ENCODE measurements at places on chromosomes 2 and 18. TPM values are rescaled to one million over a fixed set of nuclear protein-coding genes. Genes with fewer than 3 reads are reported as not detected.

DNA sequence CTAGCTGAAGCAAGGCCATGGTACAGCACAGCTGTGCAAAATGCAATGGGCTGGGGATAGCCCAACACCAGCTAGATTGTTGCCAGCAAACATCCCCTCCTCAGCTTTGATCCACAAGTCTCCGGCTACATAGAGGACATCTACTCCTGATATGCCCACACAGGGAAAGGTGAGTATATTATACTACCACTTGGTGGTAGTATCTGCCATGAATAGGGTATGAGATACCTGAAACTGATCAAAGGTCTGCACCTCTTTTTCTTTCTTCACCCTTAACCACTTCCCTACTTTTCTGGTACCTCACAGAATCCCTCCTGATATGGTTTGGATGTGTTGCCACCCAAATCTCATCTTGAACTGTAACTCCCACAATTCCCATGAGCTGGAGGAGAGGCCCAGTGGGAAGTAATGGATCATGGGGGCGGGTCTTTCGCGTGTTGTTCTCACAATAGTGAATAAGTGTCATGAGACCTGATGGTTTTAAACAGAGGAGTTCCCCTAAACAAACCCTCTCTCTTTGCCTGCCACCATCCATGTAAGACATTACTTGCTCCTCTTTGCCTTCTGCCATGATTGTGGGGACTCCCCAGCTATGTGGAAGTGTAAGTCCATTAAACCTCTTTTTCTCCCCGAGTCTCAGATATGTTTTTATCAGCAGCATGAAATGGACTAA, 279.6 kb downstream of the TXNL1 start:
- DNase-seq, result no peak

DNA sequence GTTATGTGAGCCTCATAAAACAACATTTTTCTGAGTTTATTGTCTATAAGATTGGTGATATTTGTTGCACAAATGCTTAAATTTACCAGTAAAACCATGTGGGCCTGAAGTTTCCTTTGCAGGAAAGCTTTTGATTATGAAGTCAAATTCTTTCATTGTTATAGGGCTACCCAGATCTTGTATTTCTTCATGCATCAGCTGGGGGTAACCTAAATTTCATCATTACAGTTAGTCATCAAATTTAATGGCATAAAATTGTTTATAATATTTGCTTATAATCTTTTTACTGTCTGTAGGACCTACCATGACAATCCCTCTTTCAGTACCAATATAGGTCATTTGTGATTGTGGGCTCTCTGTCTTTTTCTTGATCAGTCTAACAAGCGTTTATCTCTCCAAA, 47.8 kb downstream of the SMAD2 start:
- DNase-seq, result no peak

- DNase-seq, result no peak
Measured at GRCh38 chr18:58755304-58756010, 84.2 kb downstream of the MALT1 start.

DNA sequence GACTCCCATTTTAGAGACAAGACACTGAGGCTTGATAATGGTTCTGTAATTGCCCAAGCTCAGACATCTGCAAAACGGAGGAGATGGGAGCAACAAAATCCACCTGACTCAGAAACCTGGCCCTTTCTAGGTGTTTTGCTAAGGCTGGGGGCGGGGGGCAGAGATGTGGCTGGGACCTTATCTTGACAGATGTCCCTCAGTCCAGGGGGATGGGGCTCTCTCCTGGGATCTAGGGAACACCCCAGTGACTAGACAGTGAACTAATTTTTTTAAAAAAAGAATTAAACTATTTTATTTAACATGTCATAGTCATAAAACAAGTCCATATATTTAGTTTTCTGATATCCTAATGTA, 32.0 kb upstream of the HAAO start:
- no peak for DNase-seq

- DNase-seq, result no peak
Measured at GRCh38 chr2:151289972-151290866, 751 bp upstream of the NMI start.

DNA sequence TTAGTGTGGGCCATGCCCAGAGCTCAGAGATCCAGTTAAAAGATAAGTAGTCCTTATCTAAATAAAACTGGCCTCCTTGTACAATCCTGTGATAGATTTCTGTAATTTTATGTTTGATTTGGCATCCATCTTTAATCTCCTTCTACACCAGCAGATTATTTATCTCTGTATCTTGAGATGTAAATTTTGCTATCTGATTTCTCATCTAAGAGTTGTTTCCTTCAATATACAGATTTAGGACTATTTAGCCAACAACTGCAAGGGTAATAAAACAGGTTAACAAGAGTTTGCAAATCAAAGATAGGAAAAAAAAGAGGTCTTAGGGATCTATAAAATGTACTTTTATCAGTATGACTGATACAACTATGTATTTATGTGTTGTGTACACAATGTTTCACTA, 68.6 kb upstream of the ABCA12 start:
- DNase-seq, result no peak

CAVIN2 gene
- 30.7 TPM for total RNA-seq

ELOA2 gene
- total RNA-seq, result not detected

GRCh38 chr2:207073801-207074678, 91.7 kb downstream of the KLF7 start:
- no peak for DNase-seq

DNA sequence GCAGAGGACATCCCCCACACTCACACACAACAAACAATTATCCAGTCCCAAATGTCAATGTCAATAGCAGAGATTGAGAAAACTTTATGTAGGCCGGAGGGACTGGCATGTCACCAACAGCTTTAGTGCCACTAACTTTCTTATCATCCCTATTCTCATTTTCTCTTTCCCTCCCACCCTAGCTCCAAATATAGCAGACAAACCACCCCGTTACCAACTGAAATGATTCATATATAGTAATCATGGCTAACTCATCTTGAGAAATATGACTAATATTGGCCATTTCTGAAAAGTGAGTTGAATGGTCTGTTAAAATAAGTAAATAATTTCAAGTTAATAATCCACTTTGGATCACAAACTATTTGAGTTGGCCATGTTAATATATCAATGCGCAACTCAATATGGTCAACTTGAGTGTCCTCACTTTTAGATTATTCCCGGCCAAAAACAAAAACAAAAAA, 242.1 kb upstream of the RND3 start:
- DNase-seq, result no peak

NEU2 gene
- total RNA-seq, result not detected

- no peak for DNase-seq
Measured at GRCh38 chr2:209298601-209299000, 125.2 kb upstream of the MAP2 start.

GRCh38 chr18:54766634-54767033, 61.6 kb upstream of the RAB27B start:
- DNase-seq, result no peak

BCL11A gene
- 0.64 TPM for total RNA-seq

- DNase-seq, result no peak
Measured at GRCh38 chr2:106130251-106130998, 63.7 kb downstream of the UXS1 start.

GRCh38 chr2:144213797-144214196, 306.1 kb downstream of the ZEB2 start:
- DNase-seq, result no peak

TRIM54 gene
- not detected for total RNA-seq

- no peak for DNase-seq
Measured at GRCh38 chr2:173077506-173078177, 2.0 kb downstream of the MAP3K20 start.

DNA sequence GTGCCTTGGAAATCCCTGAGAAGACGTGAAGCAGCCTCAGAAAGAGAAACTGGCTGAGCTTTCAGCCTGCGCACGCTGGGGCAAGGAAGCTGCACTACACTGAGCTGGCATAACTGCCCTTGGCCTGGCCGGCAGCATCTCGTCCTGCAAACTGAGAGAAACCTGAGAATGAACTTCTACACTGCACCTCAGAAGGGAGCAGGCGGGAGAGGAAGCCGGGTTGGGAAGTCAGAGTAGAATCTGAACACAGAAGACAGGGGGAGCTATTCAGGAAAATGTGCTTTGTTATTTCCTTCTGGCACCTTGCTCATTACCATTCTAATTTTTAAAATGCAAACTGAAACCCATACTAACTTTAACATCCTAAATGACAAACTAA, 70.9 kb downstream of the ZEB2 start:
- DNase-seq, result no peak

DNA sequence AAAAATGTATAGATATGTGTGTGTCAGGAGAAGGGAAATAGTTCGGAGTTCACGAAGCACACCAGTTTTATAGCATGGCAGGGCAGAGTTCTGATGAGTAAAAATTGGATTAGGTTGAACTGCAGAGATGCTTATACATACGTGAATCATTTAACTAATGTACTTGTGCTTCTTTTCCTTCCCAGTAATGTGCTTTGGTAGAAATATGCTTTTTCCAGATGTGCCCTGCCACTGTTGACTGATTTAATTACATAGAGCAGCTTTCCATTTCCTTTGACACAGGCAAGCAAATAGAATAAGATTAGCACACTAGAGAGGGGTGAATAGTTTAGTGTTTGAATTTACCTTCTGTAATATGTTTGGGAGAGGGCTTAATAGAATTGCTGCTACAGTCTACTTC, 28.9 kb upstream of the ARMC9 start:
- no peak for DNase-seq

DNA sequence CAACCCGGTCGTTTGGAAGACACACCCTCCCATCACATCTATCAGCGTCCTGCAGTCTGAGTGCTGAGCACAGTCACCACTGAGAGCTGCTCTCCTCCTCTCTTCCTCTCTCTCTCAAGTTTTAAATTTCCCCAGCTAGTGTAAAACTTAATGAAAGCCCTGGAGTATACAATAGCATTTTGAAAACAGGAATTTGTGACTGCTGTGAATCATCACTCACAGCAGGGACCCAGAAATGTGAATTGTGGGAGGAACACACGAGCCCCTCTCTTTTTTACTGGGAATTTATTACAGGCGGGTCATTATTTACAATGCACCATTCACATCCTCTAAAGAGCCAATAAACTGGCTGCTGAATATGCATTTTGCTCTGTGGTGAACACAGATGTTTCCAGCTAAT, 185.0 kb upstream of the SMIM21 start:
- DNase-seq, result no peak

LAMA3 gene
- 173 TPM for total RNA-seq

DNA sequence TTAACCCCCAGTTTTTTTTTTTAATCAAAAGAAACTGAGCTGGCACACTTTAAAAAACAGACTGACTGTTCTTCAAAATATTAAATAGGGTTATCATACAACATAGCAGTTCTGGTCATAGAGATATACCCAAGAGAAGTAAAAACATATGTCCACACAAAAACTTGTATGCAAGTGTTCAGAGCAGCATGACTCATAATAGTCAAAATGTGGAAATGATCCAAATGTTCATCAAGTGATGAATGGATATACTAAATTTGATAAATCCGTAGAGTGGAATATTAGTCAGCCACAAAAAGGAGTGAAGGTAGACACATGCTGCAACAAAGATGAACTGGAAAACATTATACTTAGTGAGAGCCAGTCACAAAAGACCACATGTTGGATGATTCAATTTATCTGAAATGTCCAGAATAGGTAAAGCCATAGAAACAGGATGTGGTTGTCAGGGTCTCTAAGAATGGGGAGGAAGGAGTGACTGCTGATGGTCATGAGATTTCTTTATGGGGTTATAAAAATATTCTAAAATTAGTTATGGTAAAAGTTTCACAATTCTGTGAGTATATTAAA, 5.1 kb downstream of the SMIM21 start:
- DNase-seq, result no peak

DNA sequence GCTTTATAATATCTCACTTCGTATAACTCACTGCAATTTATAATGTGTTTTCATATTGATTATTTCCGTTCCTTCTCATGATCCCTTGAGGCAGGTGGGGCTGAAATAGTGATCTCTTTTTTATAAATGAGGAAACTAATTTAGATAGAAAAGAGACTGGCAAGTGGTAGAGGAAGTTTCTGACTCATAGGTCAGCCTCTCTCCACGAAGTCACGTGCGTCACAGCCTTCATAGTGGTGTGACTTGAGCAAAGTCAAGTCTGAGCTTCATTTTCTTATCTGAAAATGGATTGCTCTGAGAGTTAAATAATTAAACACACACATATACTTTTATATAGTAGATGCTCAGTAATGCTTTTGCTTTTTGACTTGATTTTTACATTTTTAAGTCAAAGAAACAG, 19.9 kb downstream of the ABCG5 start:
- no peak for DNase-seq

ZRANB3 gene
- 6.1 TPM for total RNA-seq

- DNase-seq, result no peak
Measured at GRCh38 chr2:8422450-8422800, 259.4 kb upstream of the ID2 start.

GRCh38 chr2:113233593-113234550, 44.8 kb downstream of the PAX8 start:
- no peak for DNase-seq

AP1S3 gene
- total RNA-seq, result 4.7 TPM

- no peak for DNase-seq
Measured at GRCh38 chr18:44759925-44760342, 79.2 kb downstream of the SETBP1 start.

- no peak for DNase-seq
Measured at GRCh38 chr2:13121096-13121495, 404.4 kb downstream of the TRIB2 start.

LIMS3 gene
- total RNA-seq, result 6.6 TPM

- DNase-seq, result no peak
Measured at GRCh38 chr2:123101434-123101833, 923.7 kb upstream of the CNTNAP5 start.

CXCR1 gene
- total RNA-seq, result 0.16 TPM

DNA sequence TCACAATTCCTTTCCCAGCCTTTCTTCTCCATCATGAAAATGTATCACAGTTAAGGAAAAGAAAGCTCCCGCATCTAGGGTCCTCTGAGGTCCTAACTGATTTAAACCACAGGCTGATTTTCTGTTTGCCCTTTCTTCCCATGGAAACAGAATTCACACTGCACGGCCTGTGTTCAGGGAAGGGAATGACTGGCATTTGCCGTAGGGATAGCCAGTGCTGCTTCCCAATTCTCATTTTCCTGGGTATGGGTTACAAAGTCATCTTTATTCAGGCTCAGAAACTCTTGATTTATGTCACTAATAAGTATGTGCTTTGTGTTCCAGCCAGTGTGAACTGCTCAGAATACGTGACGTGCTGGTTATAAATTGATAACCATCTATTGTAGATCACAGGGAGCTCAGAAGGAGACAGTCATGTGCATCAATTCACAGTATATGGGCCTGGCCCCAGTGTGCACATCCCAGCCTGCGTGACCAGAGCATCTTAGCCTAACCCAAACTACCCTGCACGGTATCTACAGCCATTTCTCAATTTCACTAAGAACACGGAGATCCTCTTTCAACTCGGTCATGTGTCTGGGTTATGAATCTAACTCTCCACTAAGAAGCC, 163.3 kb downstream of the LRRC30 start:
- no peak for DNase-seq

Data from breast epithelium (tissue), 4 donors.